ENCODE measurements at places on chromosomes 4 and X.

GRCh38 chr4:71239365-71239764 lies 99.5 kb upstream of the SLC4A4 start:
- no peak for DNase-seq

- no peak for DNase-seq
Observed at GRCh38 chrX:5726224-5726623, 502.4 kb downstream of the NLGN4X start.

- DNase-seq: no peak
Observed at GRCh38 chr4:3271131-3271530, 21.7 kb upstream of the RGS12 start.

GRCh38 chrX:56788717-56789122 lies 59.7 kb downstream of the NBDY start:
- DNase-seq: no peak

- DNase-seq: no peak
Observed at GRCh38 chrX:48196745-48197201, at the start of gene SSX5. Gene SSX5 (minus strand): TSS chrX:48196795. CDS start chrX:48195358, 1,437 bp downstream.

DNA sequence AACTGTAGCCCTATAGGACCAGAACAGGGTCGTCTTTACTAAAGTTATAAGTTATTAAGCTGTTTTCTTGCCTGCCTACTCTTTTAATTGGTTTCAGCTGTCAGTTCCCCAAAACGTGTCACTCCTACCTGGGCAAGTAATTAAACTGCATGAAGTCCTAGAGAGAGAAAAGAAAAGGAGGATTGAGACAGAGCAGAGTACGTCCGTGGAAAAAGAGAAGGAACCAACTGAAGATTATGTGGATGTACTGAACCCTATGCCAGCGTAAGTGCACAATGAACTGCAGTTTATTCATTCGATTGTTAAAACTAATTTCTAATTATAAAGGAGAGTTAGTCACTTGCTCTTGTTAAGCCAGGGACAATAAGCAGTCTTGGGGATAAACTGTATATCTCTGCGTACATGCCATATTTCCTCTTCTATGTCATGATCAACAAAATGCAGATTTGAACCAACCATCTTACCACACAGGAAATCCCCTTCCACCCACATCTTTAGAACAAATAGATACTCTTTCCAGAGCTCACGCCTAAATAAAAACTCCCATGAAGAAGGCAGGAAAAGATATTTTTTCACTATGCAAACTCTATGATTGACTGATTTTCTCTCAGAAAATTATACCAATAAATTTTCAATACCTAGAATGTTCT lies 22.8 kb downstream of the STAP1 start:
- no peak for DNase-seq

GRCh38 chr4:48022192-48022799 lies 5.7 kb downstream of the NIPAL1 start:
- no peak for DNase-seq

DNA sequence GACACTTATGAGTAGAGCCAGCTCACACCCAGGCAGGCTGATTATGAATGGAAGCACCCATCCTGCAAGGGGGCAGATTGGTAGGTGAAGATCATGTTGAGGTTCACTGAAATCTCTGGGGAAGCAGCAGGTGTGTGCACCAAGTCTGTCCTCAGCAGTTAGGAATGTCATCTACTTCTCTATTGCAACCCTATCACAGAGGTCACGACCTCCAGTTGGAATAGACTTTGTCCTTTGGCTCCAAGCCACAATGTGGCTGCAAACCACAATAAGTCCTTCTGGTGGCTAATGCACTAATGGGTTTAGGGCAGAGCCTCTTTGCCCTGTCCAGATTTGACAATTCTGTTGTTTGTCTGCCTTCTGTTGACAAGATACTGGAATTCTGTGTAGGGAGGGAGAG lies 1056.7 kb downstream of the PCDH19 start:
- DNase-seq: no peak

GRCh38 chr4:7463566-7464258 lies 29.0 kb upstream of the PSAPL1 start:
- no peak for DNase-seq

DNA sequence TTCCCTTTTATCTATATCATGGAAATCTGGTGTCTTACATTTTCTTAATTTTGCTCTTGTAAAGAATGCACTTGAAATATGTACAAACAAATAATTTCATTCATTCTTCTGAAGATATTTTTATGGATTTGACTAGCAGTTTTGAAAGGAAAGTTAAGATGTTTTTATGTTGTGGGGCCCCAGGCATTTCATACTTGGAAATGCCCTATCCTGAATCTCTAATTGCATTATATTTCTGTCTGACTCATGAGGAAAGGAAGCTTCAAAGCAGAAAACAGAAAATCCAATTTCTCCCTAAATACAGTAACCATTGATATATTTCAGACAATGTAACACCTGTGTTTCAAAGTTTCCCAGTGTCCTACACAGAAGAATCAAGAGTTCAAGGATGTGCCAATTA lies 73.2 kb upstream of the NPNT start:
- no peak for DNase-seq

DNA sequence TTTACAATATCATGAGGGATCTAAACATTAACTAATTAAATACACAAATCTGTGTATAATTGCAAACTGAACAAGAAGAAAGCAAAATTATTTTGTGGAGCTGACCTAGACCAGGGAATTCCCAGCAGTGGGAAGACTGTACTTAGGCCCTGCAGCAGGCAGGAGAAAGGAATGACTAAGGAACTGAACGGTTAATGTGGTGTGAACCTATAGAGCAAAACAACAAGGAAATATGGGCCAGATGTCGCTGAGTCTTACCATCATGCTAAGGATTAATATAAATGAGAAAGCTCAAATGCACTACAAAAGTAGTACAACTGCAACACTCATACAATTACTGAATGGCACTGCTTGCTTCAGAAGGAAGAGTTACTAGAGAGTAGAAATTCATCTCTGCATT lies 120.3 kb upstream of the ATXN3L start:
- no peak for DNase-seq

DNA sequence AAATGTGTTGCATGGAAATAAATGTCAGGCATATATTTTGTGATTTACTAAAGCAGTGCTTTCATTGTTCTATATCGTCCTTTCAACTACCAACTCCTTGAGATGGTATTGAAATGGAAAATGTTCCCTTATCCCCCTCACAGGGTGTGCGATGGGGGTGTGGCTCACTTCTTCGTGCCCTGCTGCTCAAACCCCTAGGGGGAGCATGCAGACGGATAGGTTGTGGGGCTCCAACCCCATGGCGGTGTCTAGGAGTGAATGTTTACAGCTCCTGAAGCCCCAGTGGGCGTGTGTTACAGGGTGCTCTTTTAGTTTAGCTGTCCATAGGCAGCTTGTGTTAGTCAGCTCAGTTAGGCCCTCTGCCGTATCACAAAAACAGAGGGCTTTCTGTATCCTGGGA lies 287.7 kb upstream of the EMCN start:
- no peak for DNase-seq

GRCh38 chr4:43763029-43763610 lies 685.5 kb downstream of the KCTD8 start:
- no peak for DNase-seq

DNA sequence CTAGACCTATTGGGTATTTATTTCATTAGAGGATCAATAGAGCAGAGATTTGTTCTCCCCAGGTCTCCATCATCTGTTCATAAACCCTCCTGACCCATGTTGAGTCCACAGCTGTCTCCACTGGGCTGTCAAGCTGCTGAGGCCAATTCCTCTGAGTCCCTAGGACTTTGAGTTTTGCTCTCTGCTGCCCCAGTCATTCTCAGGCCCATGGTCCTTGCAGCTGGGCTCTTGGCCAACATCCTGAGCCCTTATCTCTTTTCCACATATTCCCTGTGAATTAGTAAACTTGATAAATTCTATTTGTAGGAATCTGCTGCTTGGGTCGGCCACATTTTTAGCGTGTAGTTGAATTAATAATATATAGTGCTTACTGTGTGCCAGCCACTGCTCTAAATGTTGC lies 41.9 kb downstream of the FHL1 start:
- DNase-seq: no peak

- DNase-seq: no peak
Observed at GRCh38 chr4:20046179-20046578, 205.5 kb upstream of the SLIT2 start.

GRCh38 chr4:174739576-174739975 lies 89.5 kb downstream of the GLRA3 start:
- no peak for DNase-seq

- no peak for DNase-seq
Observed at GRCh38 chr4:8267077-8267476, 2.5 kb upstream of the HTRA3 start.

DNA sequence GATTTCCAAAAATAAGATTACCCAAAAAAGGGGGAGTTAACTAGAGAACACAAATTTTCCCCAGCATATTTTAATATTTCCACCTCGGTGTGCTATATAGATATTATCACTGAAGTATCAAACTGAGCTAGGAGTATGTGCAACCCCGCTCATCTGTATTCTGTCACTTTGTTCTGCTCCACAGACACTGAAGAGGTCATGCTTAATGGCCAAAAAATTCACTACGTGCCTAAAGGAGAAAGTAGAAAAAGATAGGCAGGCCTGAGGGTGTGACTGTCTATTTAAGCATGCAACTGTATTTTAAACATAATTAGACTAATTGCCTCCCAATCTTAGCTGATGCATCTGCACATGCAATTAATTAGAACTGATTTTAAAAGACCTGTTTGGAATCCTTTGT lies 24.5 kb downstream of the SH3RF1 start:
- no peak for DNase-seq

- no peak for DNase-seq
Observed at GRCh38 chr4:33512397-33512796, 2731.9 kb downstream of the ARAP2 start.

GRCh38 chr4:90183254-90183653 lies 56.1 kb downstream of the CCSER1 start:
- no peak for DNase-seq

GRCh38 chrX:16838202-16839066 lies 31.7 kb downstream of the RBBP7 start:
- DNase-seq: no peak

DNA sequence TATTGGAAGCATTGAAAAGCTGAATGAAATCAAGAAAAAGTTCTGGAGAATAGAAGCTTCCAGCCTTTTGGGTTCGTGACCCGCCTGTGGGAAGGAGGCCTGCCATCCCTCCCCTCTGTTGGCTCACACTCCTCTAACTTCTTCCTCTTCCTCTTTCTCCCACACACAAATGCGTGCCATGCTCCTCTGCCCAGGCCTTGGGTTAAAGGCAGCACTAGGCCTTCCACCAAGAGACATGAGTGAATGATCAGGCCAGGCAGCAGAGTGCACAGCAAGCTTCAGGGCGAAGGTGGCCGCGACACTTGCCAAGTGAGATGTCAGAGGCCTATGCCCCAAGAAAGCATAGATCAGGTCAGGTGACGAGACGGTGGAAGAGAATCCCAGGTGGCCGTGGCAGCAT lies 38.4 kb downstream of the FAM193A start:
- no peak for DNase-seq

DNA sequence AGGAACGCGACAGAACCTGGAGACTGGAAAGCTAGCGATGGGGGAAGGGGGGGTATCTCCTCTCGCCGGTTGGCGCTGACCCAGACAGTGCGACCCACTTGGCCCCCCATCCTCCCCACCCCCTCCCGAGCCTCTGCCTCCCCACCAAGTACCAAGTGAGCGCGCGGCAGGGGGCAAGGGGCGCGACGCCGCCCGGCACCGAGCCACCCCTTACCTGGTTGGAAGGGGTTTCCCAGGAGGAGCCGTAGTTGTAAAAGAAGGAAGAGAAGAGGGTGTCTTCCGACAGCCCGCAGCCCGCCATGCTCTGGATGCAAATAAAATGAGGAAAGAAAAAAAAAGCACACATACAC lies 112.2 kb downstream of the DHX15 start:
- no peak for DNase-seq

DNA sequence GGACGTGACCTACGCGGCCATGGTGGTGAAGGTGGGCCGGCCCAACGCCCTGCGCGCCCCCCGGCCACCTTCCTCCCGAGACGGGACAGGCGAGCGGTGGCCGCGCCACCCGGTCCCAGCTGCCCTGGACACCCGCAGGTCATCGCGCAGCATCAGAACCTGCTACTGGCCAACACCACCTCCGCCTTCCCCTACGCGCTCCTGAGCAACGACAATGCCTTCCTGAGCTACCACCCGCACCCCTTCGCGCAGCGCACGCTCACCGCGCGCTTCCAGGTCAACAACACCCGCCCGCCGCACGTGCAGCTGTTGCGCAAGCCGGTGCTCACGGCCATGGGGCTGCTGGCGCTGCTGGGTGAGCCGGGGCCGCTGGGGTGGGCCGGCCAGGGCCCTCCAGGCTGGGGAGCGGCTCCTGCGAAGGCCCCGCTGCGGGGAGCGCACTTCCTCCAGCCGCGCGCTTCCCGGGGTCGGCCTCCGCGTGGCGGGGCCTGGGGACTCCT lies 9.0 kb upstream of the SLC26A1 start:
- no peak for DNase-seq

DNA sequence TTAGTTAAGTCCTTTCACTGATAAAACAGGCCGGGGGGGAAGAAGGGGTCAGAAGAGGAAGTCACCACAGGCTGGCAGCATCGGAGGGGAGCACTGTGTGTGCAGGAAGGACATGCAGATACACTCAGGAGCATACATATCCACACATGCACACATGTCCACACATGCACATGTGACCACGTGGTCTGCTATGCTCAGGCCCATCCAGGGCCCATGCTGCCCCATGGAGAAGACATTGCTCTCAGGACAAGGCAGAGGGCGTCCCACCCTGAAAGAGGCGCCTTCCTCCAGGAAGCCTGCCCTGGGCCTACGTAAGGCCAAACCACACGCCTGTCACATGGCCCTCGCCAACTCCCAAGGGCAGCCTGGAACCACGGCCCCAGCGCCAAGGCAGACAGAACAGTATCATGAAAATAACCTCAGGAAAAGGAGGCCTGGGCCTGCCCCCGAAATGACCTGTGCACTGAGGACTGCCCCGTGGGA lies 15.8 kb downstream of the WDR1 start:
- no peak for DNase-seq

DNA sequence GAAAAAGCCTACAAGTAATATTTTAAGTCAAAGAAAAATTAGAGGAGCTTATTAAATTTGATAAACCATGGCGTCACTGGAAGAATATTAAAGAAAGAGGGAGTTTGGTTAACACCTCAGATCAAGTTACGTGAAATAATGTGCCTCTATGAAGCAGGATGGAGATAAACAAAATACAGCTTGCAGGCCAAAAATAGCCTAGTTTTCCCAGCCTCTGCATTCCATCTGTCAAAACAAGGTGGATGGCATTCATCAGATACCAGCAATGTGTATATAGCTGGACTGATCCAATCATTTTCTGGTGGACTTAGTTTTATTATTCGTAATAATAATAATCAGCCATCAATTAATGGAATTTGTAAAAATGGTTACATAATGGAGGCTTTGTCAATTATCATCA lies 230.7 kb downstream of the NR3C2 start:
- DNase-seq: no peak

DNA sequence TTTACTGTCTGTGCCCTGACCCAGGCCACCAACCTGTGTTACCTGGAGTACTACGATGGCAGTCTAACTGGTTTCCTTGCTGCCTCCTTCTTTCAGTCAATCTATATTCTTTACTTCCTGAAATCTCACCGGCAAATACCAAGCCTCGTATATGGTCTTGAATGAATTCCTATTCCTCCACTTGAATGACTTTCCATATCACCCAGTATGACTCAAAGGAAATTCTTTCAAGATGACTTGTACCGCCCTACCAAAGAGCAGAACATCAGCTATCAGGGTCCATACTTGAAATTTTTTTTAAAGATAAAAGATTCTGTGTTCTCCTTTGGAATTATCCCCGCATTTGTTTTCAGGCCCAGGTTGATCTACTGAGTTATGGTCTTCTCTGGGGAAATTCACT lies 378.0 kb downstream of the AFF2 start:
- no peak for DNase-seq

- no peak for DNase-seq
Observed at GRCh38 chr4:75718529-75718928, 5.8 kb upstream of the USO1 start.

GRCh38 chr4:109440948-109441347 lies 7.3 kb downstream of the SEC24B start:
- DNase-seq: no peak

Measured in T-helper 22 cell (primary cell).